Central memory CD4-positive, alpha-beta T cell (primary cell): ENCODE measurements at places on chromosomes 7 and 10.

DNA sequence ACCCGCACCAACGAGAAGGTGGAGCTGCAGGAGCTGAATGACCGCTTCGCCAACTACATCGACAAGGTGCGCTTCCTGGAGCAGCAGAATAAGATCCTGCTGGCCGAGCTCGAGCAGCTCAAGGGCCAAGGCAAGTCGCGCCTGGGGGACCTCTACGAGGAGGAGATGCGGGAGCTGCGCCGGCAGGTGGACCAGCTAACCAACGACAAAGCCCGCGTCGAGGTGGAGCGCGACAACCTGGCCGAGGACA lies 1.6 kb downstream of the VIM start:
- DNase-seq, result no peak

- DNase-seq, result no peak
Observed at GRCh38 chr10:5381187-5381586, 16.4 kb downstream of the UCN3 start.

- no peak for DNase-seq
Observed at GRCh38 chr10:62054830-62055229, 153.3 kb downstream of the ARID5B start.

- no peak for DNase-seq
Observed at GRCh38 chr7:105705427-105705826, 124.1 kb upstream of the EFCAB10 start.

DNA sequence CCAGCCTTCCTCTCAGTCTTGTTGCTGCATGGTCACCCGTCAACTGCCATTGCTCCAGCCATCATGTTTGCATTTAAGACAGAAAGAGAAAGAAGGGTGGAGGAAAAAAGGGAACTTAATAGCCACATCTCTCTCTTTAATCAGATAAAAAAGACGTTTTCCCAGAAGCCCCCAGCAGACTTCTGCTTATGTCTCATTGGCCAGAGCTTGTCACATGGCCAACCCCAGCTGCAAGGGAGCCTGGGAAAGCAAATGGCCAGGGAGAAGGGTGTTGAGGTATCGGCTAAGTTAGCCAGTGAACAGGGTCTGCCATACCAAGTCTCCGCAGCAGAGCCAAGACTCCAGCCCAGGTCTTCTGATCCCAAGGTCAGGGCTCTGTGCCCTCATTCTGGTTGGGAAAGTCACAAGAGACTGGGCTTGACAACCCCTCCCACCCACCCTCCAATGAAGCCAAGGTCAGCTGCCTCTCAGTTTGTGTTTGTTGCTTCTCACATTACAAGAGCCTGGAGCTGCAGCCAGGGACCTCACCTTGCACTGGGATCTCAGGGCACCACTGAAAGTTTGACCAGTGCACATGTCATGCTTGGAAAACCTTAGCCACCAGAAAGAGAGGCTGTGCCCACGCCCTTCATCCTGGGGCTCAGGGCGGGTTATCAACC lies 80.3 kb upstream of the LYZL2 start:
- DNase-seq, result no peak

GRCh38 chr7:30278376-30278775 lies 6.0 kb upstream of the ZNRF2 start:
- no peak for DNase-seq

DNA sequence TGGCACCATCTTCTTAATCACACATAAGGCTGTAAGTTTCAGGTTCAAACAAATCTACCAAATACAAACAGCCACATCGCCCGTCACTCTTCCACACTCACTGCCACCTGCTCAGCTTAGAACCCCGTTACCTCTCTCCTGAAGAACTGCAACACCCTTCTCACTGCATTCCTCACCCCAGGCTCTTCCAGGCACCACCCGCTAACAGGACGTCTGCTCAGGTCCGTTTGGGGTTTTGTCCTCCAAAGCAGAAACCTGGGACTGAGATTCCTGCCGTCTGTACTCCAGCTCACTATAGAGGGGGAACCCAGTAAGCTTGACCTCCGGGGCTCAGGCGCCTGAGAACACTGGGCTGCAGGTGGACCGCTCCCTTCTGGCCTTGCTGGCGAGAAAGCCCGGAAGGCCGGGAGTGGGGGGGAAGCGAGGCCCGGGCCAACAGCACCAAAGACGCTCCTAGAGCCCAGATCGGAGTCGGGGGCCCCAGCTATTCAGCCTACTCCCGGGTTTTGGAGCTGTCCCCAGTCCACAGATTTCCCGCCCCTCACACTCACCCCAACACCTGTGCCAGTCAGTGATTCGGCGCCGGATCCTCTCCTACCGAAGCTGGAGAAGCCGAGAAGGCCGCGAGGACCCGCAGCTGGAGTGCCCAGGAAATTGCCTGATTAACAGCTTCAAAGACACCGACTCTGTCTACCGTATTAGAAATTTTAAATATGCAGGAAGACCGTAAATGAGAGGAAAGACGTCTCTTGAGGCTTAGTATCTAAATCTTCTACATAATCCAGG lies at the start of gene AP3M1:
Gene AP3M1, minus strand, starts transcription at position 625 of the 786 bp plus-strand sequence. CDS start 12,449 bp downstream, outside the sequence.
- no peak for DNase-seq

- no peak for DNase-seq
Observed at GRCh38 chr10:122782911-122783310, 62.7 kb downstream of the CUZD1 start.

DNA sequence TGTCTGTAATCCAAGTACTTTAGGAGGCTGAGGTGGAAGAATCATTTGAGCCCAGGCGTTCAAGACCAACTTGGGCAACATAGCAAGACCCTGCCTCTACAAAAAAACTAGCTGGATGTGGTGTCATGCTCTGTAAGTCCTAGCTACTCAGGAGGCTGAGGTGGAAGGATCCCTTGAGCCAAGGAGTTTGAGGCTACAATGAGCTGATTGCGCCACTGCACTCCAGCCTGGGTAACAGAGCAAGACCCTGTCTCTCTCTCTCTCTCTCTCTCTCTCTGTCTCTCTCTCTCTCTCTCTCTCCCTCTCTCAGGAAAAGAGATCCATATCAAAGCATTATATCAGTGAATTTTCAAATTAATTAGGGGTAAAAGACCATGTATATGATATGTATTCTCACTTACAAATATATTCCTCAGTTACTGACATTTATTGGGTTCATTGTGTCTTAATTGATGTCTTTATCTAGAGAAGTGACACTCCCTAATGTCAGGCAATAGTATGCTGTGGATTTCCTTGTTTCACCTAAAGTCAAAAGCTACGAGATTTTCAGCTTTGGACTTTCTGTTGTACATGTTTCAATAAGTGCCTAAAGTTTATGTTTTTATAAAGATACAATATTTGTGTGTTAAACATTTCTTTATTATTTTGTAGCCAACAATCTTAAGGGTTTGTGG lies 76.7 kb downstream of the SHH start:
- no peak for DNase-seq

GRCh38 chr10:8350250-8350967 lies 295.9 kb downstream of the GATA3 start:
- no peak for DNase-seq

DNA sequence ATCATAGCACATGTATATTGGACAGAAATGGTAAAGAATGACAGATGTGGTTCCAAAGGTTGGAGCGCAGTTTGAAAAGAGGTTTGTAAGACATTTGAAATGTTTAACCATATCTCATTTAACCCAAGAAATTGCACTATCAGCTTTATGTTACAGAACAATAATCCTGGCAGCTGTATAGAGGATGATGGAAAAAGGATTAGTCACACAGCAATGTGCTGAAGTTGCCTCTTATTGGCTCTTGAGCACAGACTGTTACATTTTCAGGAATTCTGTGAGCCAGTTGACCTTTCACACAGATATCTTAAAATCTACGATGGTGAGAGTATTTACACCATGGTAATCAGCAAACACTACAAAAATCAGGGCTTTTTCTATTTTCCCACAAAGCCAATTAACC lies 3.9 kb downstream of the COG5 start:
- DNase-seq, result no peak

- DNase-seq, result no peak
Observed at GRCh38 chr7:135840591-135840990, 92.0 kb upstream of the FAM180A start.

- DNase-seq, result no peak
Observed at GRCh38 chr10:128610113-128610512, 483.9 kb upstream of the MKI67 start.

GRCh38 chr10:90398566-90398965 lies 459.3 kb downstream of the HTR7 start:
- no peak for DNase-seq

GRCh38 chr7:96532428-96532935 lies 177.2 kb downstream of the SEM1 start:
- no peak for DNase-seq

- DNase-seq, result peak; percentile 56
Observed at GRCh38 chr10:117373823-117374505, 1.3 kb downstream of the PDZD8 start.

DNA sequence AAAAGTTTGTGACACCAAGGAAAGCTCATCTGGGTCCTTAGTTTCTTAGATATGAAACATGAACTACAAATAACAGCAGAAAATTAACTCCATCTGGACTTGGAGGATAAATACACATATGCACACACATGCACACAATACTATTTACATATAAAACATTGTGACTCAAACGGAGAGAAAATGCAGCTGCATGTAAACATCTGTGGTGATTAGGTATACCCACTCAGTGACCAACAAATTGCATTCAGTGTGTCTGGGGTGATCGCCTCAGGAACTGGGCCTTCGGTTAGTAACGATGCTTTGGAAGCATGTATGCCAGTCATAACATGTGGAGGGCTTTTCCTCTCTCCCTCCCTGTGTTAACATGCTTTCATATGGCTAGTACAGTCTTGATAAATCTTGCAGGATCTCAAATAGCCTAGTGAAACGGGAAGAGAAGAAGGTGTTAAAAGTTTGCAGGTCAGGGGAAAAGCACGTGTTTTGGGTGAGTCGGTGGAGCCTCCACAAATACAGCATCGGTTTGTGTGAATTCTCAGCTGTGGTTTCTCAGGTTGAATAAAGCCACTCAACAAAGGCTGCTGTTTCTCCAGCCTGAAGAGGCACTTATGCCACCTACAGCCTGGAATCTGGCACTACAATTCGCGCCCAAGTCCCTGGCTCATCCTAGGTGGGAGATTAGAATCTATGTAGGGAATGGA lies 8.7 kb upstream of the GLRX3 start:
- peak; percentile 44 for DNase-seq

GRCh38 chr10:62626079-62626478 lies 178.4 kb upstream of the ADO start:
- no peak for DNase-seq

GRCh38 chr7:26958834-26959233 lies 94.4 kb upstream of the SKAP2 start:
- DNase-seq, result no peak

DNA sequence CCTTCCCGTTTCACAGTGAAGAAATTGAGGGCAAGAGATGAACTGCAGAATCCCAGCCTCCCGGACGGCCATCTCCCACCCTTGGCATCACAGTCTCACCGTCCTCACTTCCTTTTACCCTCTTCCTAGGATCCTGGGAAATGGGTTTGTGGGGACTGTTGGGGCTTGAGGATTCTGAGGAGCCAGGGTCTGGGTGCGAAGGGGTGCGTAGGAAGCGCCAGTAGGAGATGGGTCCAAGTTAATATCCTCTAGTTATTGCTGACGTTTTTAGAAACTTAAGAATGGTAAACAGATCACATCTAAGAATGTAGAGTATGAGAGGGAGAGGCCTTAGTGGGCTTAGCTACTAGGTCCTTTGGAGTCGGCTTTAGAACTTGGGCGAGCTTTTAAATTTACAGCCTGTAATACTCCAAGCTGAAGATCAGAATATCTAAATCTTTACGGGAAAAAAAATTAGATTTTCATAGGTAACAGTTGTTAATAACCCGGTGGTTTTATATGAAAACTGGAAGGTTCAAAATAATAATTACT lies 696 bp downstream of the MALSU1 start:
- peak; percentile 1 for DNase-seq

GRCh38 chr7:84256571-84256971 lies 62.0 kb upstream of the SEMA3A start:
- no peak for DNase-seq

DNA sequence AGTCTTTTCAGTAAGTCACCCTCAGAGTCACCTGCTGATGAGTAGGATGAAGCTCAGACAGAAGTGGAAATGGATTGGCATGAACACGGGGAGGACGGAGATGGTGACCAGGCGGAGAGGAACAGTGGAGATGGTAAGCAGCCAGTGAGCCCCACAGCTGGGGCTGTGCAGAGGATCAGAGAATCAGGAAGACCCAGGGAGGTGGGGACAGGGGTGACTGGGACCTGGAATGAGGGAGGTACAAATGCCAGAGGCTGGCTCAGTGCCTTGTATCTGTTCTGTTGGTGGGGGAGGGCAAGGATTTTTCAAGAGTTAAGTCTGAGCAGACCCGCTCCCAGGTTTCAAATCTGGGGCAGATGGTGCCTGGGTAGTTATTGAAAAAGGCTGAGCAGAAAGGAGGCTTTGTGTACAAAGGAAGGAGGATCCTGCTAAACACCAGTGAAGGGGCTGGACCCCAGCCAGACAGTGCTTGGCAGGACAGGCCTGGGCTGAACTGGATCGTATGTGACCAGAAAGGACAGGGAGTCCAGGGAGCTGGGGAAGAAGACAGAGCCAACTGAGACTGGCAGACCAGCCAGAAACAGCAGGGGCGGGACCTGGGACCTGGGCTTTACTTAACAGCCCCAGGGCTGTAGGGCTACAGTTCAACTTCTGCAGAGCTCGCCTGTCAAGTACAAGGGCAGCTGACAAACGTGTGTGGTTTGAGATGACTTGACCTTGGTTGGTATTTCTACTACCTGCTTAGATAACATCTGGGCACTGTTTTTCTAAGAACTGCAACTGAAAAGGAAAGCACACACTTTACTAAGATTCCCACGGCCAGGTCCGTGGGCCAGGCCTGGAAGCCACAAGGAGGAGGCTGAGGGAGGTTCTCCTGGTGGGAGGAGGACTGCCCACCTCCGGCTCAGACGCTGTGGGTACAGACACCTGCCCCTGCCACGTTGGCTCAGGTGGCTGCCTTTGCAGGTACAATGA lies 13.2 kb upstream of the FRMPD2 start:
- DNase-seq, result no peak

DNA sequence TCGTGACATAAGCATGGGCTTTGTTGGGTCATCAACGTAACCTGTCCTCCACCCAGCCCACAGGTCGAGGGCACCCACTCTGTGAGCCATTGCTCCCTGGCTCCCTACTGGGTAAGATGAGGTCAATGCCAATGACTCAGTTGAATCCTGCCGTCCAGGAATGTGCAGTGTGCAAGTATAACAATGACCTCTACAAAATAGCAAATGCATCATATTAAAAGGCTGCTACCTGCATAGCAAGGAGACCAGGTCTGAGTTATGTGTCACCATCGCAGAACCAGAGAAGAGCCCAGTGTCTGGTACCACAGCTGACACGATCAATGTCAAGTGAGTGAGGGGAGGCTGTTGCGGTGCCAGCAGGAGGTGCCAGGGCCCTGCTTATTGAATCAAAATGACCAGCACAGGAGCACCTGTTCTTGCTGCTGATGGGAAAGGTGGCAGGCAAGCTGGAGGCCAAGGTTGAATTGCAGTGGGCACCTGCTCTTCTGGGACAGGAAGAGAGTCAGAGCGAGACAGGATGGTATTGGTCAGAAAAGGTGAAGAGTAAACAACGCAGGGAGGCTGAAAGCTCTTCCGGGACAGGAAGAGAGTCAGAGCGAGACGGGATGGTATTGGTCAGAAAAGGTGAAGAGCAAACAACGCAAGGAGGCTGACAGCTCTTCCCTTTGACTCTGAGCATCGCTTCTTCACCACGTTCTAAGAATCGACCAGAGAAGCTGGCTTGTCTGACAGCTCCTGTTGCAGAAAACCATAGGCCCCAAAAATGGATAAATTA lies 108.7 kb upstream of the ADAM12 start:
- no peak for DNase-seq

- DNase-seq, result no peak
Observed at GRCh38 chr10:99460070-99460469, 29.6 kb upstream of the GOT1 start.

GRCh38 chr10:126907423-126907970 lies 2.3 kb downstream of the DOCK1 start:
- no peak for DNase-seq

GRCh38 chr10:121914661-121915060 lies 13.2 kb downstream of the ATE1 start:
- no peak for DNase-seq
